Glutamatergic neuron (in vitro differentiated cells): ENCODE measurements at places on chromosomes 5 and 9.

GRCh38 chr9:70468291-70468690, 53.8 kb upstream of the KLF9 start:
- no peaks in the 10 kb centered on the region for H3K27me3 ChIP-seq
- H3K36me3 ChIP-seq = no peaks in the 10 kb centered on the region
- no peak overlapping the region for H3K4me3 ChIP-seq
- H3K27ac ChIP-seq = no peak overlapping the region

GRCh38 chr9:37156781-37157356, 36.5 kb downstream of the ZCCHC7 start:
- DNase-seq = no peak
- no peaks in the 10 kb centered on the region for H3K36me3 ChIP-seq
- H3K27me3 ChIP-seq = no peaks in the 10 kb centered on the region
- H3K27ac ChIP-seq = no peak overlapping the region
- H3K4me3 ChIP-seq = no peak overlapping the region

- H3K27me3 ChIP-seq = no peaks in the 10 kb centered on the region
- peak; percentile 33 for DNase-seq
- H3K4me1 ChIP-seq = peaks cover 10% of the 10 kb centered on the region
- no peaks in the 10 kb centered on the region for H3K36me3 ChIP-seq
- H3K4me3 ChIP-seq = no peak overlapping the region
Observed at GRCh38 chr9:105157171-105157583, 87.3 kb upstream of the SLC44A1 start.

- no peaks in the 10 kb centered on the region for H3K27me3 ChIP-seq
- H3K36me3 ChIP-seq = no peaks in the 10 kb centered on the region
- H3K4me1 ChIP-seq = no peaks in the 10 kb centered on the region
- no peak for DNase-seq
- no peak overlapping the region for H3K27ac ChIP-seq
Observed at GRCh38 chr5:122880749-122881148, 35.3 kb downstream of the SNX24 start.

GRCh38 chr5:62717301-62717933, 138.8 kb downstream of the LRRC70 start:
- H3K4me1 ChIP-seq = peaks cover 15% of the 10 kb centered on the region
- H3K36me3 ChIP-seq = no peaks in the 10 kb centered on the region
- H3K27me3 ChIP-seq = peaks cover 2% of the 10 kb centered on the region
- H3K4me3 ChIP-seq = no peak overlapping the region
- DNase-seq = no peak

- H3K36me3 ChIP-seq = no peaks in the 10 kb centered on the region
- H3K27me3 ChIP-seq = no peaks in the 10 kb centered on the region
- H3K4me3 ChIP-seq = peak overlapping the region; percentile 95
Observed at GRCh38 chr5:112862085-112862484, 998 bp downstream of the SRP19 start.
